ENCODE measurements at places on chromosomes 12 and 14.

DNA sequence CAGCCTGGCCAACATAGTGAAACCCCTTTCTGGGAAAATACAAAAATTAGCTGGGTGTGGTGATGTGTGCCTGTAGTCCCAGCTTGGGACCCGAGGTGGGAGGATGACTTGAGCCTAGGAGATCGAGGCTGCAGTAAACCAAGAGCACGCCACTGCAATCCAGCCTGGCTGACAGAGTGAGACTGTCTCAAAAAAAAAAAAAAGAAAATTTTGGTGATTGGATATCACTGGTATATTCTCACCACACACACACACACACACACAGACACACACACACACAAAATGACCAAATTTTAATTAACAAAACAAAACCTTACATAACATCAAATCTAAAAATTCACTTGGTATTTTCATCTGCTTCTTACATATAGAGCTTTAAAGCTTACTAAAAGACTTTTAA lies 3.4 kb upstream of the FAM177A1 start:
- DNase-seq, result no peak

DNA sequence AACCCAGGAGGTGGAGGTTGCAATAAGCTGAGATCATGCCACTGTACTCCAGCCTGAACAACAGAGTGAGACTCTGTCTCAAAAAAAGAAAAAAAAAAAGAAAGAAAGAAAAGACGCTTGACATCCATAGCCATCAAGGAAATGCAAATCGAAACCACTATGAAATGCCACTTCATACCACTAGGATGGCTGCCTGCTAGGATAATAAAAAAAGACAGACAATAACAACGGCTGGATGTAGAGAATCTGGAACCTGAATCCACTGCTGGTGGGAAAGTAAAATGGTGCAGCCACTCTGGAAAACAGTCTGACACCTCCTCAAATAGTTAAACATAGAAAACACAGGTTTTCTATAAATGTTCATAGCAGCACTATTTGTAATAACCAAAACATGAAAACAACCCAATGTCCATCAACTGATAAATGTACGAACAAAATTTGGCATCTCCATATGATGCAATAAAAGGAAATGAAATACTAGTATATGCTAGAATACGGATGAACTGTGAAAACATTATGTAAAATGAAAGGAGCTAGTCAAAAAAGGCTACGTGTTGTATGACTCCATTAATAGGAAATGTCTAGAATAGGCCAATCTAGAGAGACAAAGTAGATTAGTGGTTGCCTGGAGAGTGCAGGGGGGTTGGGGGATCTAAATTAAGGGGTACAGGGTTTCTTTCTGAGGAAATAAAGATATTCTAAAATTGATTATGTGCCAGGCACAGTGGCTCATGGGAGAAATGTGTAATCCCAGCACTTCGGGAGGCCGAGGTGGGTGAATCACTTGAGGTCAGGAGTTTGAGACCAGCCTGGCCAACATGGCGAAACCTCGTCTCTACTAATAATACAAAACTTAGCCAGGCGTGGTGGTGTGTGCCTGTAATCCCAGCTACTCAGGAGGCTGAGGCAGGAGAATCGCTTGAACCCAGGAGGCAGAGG lies 9.7 kb downstream of the WSB2 start:
- DNase-seq, result no peak

- DNase-seq, result no peak
These were observed 136.4 kb downstream of the SLC35F4 start for GRCh38 chr14:57729208-57730187.

DNA sequence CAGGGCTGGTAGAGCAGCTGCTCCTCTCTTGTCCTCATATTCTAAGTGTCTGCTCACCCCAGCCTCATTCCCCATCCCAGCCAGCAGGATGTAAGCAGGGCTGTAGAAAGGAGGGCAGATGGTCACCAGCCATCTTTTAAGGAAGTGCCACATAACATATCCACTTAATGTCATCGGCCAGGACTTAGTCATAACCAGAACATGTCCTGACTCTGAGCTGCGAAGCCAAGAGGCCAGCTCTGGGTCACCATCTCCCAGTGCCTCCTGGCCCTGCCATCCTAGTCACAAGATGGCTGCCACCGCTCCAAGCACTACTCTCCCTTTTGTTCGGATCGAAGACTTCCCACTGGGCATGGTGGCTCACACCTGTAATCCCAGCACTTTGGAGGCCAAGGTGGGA lies 123.9 kb downstream of the PLXNC1 start:
- DNase-seq, result no peak

GRCh38 chr12:28708918-28709371 lies 440.1 kb upstream of the FAR2 start:
- DNase-seq, result no peak

- no peak for DNase-seq
These were observed 88.8 kb downstream of the SCFD1 start for GRCh38 chr14:30710876-30711275.

GRCh38 chr12:121825041-121825523 lies 21.3 kb downstream of the SETD1B start:
- no peak for DNase-seq

DNA sequence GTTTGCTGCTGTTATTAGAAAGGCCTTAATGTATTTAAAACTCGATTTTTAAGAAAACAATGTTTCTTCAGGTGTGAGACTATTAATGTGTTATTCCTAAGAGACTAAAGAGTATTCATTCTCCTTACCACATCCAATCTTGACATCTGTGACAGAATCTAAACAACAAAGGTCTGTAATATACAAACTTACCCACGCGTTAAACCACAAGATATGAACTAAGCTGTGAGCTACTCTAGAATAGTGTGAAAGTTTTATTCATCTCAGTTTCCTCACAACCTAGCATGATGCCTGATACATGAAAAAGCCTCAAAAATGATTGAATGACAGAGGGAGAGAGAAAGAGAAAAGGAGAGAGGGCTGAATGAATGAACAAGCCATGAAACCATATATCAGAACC lies 117.3 kb upstream of the COCH start:
- no peak for DNase-seq

DNA sequence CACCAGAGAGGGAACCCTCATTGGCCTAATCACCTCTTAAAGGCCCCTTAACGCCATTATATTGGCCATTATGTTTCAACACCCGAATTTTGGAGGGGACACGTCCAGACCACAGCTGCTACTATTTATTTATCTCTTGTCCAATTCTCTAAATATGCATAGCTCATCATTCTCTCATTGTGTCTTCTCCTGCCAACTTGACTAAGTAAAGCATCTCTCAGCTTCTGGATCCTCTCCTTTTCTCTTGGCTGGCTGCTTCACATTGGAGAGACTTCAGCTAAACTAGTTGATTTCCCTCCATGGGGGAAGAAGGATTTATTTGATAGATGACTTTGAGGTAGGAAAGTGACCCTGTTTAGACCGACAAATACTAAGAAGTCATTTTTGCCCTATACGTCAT lies 120.4 kb upstream of the KRR1 start:
- no peak for DNase-seq

DNA sequence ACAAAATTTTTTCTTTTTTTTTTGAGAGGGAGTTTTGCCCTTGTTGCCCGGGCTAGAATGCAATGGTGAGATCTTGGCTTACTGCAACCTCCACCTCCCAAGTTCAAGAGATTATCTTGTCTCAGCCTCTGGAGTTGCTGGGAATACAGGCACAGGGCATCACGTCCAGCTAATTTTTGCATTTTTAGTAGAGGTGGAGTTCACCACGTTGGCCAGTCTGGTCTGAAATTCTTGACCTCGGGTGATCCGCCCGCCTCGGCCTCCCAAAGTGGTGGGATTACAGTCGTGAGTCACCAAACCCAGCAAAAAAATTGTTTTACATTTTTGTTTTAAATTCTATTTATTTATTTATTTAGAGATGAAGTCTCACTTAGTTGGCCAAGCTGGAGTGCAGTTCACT lies 4.7 kb upstream of the SLC2A14 start:
- DNase-seq, result no peak

DNA sequence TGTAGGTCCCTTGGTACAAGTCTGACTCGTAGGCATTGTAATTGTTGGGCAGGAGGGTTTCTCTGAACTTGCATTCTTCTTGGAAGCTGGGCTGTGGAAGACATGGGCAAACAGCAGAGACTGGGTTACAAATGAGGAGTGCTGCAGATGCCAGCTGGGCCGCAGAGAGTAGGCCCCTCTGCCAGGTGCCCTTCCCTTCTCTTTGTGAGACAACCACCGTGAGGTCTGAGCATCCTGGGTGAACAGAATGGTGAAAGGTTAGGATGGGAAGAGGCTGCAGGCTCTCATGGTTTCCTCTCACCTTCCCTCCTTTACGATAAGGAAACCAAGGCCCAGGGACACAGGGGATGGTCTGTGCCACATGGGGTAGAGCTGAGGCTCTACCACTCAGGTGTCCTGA lies 11.3 kb downstream of the FGF6 start:
- DNase-seq, result no peak

DNA sequence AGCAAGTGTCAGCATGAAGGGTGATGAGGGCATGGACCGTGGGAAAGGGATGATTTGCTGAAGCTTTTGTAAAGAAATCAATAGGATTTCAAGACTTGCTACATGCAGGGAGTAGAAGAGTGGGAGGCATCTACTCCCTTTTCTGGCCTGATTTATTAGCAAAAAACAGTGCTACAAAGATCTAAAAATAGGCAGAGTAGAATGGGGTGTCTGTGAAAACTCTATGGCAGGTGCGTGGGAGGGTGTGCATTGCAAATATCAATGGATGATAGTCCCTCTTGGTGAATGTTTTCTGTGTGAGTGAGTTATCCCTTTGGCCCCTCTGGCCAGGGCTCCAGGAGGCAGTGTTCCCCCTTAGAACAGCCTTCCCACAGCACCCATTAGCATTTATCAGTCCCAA lies 139.0 kb downstream of the SMOC1 start:
- no peak for DNase-seq

GRCh38 chr12:3315201-3315661 lies 175.8 kb upstream of the PRMT8 start:
- DNase-seq, result no peak

GRCh38 chr12:1347294-1347693 lies 247.1 kb downstream of the FBXL14 start:
- no peak for DNase-seq

- no peak for DNase-seq
These were observed 23.8 kb upstream of the ATP5MC2 start for GRCh38 chr12:53699678-53700025.

DNA sequence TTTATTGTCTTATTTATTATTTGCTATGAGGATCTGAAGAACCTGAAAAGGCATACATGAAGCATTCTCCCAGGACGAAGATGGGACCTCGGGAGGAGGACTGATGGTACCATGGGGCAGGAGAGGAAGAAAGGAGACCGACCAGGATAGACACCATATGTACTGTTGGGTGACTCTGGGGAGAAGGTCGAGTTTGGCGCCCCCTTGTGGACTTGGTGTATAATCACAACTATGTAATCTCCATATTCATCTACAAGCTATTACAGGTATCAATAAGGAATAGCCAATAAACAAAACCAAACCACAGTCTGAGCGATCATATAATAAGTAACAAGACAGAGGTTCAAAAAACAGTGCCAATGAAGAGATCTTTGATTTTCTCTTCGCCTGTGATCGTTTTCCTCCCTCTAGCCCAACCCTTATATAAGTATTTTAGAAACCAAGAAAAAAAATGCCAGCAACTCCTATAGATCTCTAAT lies 139.1 kb downstream of the SPTSSA start:
- peak; percentile 74 for DNase-seq

GRCh38 chr12:105083551-105084105 lies 630 bp downstream of the ALDH1L2 start:
- DNase-seq, result peak; percentile 9
